Activated CD4-positive, alpha-beta T cell treated with anti-CD3 and anti-CD28 coated beads for 36 hours (primary cell): ENCODE measurements at places on chromosomes 1 and 21. TPM values are rescaled to one million over a fixed set of nuclear protein-coding genes. Genes with fewer than 3 reads are reported as not detected.
A peak's percentile ranks its signal among the peaks of the same experiment; 100 is the strongest.

FALEC gene
- 0.34 TPM for total RNA-seq

IQCC gene
- total RNA-seq, result 4.4 TPM

DNA sequence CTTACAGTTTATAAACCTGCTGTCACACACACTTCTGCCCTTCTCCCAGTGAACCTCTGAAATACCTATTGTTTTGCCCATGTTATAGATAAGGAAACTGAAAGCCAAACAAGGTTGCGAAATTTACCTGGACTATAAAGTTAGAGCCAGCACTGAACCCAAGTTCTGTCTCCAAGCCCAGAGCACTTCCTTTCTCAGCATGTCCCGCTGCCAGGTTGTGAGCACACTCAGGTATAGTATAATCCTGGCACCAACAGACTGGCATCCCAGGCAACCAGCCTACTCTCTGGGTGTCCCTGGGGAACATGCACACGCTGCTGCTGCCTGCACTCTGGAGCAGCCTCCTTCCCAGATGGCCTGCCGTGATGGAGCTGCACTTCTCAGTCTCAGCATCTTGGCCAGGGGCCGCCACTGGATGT, 45.1 kb downstream of the PGBD5 start:
- no peak for DNase-seq
- no peaks in the 10 kb centered on the region for H3K4me1 ChIP-seq
- H3K4me3 ChIP-seq, result no peak overlapping the region
- H3K36me3 ChIP-seq, result peaks cover 3% of the 10 kb centered on the region
- H3K27me3 ChIP-seq, result peaks cover 12% of the 10 kb centered on the region

IGSF5 gene
- not detected for total RNA-seq

NTRK1 gene
- total RNA-seq, result 6.1 TPM

- no peaks in the 10 kb centered on the region for H3K27me3 ChIP-seq
- peaks cover 3% of the 10 kb centered on the region for H3K4me1 ChIP-seq
- DNase-seq, result no peak
- H3K27ac ChIP-seq, result no peak overlapping the region
- H3K4me3 ChIP-seq, result no peak overlapping the region
- H3K36me3 ChIP-seq, result peaks cover 73% of the 10 kb centered on the region
Measured at GRCh38 chr1:207766569-207766968, 14.7 kb downstream of the CD46 start.

- peak; percentile 34 for DNase-seq
- H3K4me1 ChIP-seq, result peaks cover 22% of the 10 kb centered on the region
- peaks cover 7% of the 10 kb centered on the region for H3K36me3 ChIP-seq
- H3K27ac ChIP-seq, result peak overlapping the region; percentile 73
- H3K27me3 ChIP-seq, result no peaks in the 10 kb centered on the region
- no peak overlapping the region for H3K4me3 ChIP-seq
Measured at GRCh38 chr21:44881198-44881872, 7.8 kb upstream of the PTTG1IP start.

CNR2 gene
- not detected for total RNA-seq

DNA sequence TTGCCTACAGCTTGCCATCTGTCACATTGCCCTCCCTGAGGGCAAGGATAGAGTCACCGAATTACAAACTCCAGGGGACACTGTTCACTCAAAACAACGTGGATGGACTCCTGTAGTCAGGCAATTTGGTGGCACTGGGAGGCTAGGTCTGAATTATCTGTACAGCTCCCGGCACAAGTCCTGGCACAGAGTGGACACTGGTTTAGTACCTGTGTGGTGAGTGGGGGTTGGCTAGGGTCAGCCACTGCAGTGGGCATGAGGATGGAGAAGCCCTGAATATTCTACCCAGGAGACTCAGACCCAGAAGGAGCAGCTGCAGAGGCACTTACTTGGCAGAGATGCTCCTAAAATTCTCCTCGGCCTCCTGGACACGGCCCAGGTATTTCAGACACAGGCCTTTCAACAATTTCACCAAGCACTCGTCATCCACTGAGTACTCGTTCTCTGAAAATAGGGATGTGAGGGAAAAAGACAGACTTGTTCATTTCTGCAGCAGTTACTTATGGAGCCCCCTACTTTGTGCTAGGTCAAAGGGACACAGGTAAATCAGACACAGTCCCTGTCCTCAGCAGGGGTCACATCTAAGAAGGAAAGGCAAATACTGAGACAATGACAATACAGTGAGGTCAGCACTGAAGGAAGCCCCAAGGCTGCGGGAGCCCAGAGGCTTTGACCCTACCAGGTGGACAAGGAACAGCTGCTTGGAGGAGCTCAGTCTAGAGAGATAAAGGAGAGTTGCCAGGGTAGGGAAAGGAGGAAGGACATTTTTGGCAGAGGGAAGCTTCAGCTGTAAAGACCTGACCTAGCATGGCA, 40.5 kb downstream of the TTC39A start:
- H3K4me3 ChIP-seq, result no peak overlapping the region
- H3K36me3 ChIP-seq, result no peaks in the 10 kb centered on the region
- H3K27me3 ChIP-seq, result no peaks in the 10 kb centered on the region
- H3K4me1 ChIP-seq, result peaks cover 6% of the 10 kb centered on the region
- no peak for DNase-seq

DNA sequence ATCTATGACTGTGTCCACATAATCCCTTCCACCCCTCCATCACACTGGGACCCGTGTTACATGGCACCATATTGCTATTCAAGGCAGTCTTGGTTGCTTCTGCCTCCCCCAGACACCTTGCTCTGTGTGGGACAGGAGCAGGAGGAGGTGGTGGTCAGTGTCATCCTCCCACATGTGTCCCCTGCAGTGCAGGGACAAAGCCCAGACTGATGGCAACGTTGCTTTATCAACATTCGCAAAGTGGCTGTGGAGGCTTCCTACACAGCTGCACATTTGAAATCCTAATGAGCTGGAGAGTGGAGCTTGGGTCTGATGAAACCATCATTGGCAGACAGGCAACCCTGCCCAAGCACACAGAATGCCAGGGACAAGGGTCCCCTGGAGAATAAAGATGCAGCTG, 26.2 kb downstream of the TRIM67 start:
- no peaks in the 10 kb centered on the region for H3K36me3 ChIP-seq
- peaks cover 20% of the 10 kb centered on the region for H3K27me3 ChIP-seq
- no peaks in the 10 kb centered on the region for H3K4me1 ChIP-seq
- H3K4me3 ChIP-seq, result no peak overlapping the region
